Psoas muscle (tissue), 8 donors: ENCODE measurements at places on chromosomes 6 and 20. TPM values are rescaled to one million over a fixed set of nuclear protein-coding genes. Genes with fewer than 3 reads are reported as not detected.

Gene FOXF2
- total RNA-seq = 0.54 TPM

Gene ULBP3
- total RNA-seq = 0.34 TPM

Gene MLIP
- total RNA-seq = 170 TPM

Gene MATN4
- not detected for total RNA-seq

Gene FAXC
- total RNA-seq = 0.73 TPM

Gene LIME1
- 4.6 TPM for total RNA-seq

Gene RNF217
- total RNA-seq = 22.5 TPM

Gene IL17F
- total RNA-seq = not detected

Gene LY6G6F
- total RNA-seq = not detected

Gene MYH7B
- total RNA-seq = 11.5 TPM

Gene RPS6KA2
- total RNA-seq = 14.2 TPM

Gene C6orf58
- total RNA-seq = not detected

Gene MEP1A
- not detected for total RNA-seq

Gene BPI
- total RNA-seq = 0.49 TPM

Gene OXT
- total RNA-seq = not detected

- no peak for DNase-seq
These were observed 119.2 kb downstream of the SYCP2 start for GRCh38 chr20:59813948-59814839.

GRCh38 chr20:18014411-18014810, 43.3 kb downstream of the OVOL2 start:
- no peak for DNase-seq

DNA sequence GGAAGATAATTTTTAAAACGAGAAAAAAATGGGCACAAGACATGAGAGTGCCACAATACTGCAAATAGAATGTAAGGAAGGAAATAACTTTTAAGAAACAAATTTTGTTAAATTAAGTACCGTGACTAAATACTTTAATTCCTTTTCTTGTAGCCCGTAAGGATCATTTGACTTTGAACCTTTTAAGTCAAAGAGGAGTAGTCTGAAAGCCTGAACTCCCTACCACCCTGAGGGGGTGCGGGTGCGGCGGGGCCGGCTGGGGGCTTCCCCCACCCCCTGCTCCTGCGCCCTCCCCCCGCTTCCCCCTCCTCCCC, 231 bp upstream of the PHACTR2 start:
- no peak for DNase-seq

- DNase-seq = no peak
These were observed 380.2 kb downstream of the TBC1D32 start for GRCh38 chr6:120954111-120954510.

- DNase-seq = no peak
These were observed 146.3 kb downstream of the LY86 start for GRCh38 chr6:6734479-6735465.

- DNase-seq = no peak
These were observed 283.9 kb downstream of the TBC1D7 start for GRCh38 chr6:13044390-13044789.

GRCh38 chr6:53148684-53149083, at the start of gene GCM1:
GCM1 (minus strand) TSS chr6:53148841; CDS start chr6:53145632, 3,209 bp downstream.
- DNase-seq = no peak

DNA sequence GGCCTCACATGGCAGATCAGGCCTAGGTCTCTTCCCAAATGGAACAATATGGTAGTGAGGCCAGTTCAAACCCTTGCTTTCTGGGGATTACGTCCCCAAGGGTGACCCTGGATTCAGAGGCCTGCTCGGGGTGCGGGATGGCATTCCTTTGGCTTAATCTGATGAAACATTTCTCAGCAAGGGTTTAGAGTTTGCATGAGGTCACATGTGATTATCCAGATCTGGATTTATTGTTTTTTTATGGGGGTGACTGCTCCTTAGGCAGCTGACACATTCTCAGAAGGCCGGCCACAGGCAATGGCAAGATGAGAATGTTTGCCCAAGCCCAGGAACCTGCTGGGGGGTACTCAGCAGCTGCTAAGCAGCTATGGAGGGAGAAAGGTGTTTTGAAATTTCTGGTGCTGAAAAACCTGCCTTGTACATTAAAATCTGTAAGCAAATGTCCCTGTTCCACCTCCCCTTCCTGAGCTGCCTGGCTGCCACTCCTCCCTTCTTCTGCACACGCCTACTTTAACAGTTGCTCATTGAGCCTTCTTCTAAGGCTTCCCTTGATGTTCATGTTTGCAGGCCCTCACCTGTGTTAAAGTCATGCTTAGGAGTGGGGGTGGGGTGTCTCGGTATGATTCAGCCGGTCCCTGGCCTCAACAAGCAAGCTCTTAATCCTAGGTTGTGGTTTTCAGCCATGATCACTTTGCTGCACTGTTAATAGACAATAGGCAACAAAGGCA, 37.9 kb upstream of the FUCA2 start:
- DNase-seq = no peak

GRCh38 chr6:108966855-108967755, 118.9 kb downstream of the ARMC2 start:
- DNase-seq = peak; percentile 75

DNA sequence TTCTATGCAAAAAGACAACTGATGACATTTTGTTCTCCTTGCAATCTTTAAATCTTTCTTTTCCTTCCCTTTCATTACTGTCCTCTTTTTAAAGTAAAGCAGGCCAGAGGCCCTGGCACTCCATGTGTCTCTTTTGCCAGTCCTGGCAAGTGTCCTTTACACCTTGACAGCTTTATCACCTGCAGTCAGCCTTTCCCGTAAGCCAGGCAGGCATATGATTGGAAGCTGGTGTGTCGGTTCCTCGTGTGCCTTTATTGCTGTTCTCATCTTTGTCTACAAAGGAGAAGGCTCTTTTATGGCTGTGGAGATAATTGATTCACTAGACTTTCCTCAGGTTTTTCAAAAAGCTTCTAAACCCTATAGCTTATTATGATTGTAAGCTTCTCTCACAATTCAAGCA, 162.3 kb upstream of the FBXL4 start:
- DNase-seq = no peak

- DNase-seq = no peak
These were observed 143.1 kb downstream of the ADGRG6 start for GRCh38 chr6:142444881-142445301.

DNA sequence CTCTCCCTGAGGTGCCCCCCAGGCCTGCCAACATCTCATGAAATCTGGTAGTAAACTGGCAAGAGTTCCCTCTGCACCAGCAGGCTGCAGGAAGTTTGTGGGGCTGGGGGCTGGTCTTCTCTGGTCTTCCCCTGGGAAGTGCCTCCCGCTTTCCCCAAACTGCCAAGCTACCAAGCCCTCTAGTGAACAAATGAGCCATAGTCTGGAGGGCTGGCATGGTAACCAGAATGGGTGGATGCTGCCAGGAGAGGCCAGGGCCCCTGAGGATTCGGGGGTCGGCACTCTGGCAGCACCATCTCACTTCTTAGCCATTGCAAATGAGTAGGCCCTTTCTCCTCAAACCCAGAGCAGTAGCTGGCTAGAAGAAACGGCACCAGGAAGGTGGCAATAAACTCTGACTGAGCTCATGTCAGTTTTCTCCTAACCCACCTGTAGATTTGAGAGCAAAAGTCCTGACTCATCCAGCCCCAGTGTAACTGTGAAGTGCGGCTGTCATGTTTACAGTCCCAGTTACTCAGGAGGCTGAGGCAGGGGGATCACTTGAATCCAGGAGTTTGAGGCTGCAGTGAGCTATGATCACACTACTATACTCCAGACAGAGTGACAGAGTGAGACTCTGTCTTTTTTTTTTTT, 35.9 kb downstream of the ZC3H12D start:
- no peak for DNase-seq

DNA sequence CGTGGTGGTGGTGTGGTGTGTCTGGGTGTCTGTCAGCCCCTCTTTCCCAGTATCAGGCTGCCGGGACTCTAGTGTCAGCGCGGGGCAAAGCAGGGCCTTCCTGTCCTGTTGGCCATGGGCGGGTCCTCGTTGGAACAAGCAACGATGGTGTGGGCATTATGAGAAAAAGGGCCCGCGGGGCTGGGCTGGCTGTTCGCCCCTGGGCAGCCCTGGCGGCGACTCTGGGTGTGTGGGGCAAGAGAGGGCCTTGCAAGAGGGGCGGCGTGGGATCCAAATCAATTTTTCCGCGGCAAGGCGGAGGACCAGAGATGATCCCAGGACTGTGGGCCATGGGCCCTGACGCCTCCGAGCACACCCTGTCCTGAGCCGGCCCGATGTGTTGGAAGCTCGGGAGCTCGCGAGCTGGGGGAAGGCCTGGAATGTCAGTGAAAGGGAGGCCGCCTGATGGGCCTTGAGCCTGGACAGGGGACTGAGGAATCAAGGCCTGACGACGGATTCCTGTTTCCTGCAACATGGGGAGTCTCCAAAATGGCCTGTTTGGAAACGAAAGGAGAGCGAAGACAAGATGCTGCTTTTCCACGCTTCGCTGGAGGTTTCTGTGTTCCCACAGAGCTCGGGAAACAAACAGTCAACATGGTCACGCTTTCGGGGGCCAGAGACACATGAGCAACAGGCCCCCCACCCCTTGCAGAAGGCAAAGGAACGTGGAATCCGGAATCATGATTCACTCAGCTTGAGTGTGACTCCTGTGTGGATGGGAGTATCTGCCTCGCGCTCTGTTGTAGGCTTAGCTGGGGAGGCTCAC, 364.7 kb upstream of the DEFB115 start:
- DNase-seq = no peak

DNA sequence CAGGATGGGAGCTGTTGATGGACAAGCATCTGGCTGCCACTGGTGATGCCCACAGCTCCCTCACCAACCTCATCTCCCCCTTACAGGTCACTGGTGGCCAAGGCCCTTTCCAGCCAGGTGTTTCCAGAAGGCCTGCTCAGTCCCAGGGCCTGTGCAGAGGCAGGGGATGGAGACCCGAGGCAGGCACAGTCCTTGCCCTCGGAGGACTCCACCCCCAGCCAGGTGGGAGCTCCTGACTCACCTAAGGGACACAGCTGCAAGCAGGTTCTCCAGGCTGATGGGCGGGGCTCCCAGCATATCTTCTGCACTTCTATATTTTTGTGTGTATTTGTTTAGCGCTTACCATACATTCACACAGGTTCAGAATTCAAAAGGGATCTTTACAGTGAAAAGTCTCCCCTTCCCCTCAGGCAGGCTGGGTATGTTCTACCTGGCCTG, 17.4 kb downstream of the PRPH2 start:
- DNase-seq = no peak

- no peak for DNase-seq
These were observed 25.3 kb upstream of the HECA start for GRCh38 chr6:139109558-139109957.

DNA sequence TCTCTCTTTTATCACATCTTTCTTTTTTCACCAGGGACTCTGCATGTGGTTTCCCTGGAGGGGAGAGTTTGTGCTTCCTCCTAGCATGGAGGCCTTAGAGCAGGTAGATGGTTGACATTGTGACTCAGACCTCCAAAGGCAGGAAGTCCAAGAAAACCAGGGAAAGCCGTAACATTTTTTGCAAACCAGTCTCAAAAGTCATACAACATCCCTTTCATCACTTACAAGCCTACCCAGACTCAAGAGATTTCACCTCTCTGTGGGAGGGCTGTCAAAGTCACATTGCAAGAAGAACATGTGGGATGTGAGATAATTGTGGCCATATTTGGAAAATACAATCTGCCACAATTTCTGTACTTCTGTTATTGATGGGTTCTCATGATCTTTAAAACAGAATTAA, 46.2 kb downstream of the SNRNP48 start:
- no peak for DNase-seq

DNA sequence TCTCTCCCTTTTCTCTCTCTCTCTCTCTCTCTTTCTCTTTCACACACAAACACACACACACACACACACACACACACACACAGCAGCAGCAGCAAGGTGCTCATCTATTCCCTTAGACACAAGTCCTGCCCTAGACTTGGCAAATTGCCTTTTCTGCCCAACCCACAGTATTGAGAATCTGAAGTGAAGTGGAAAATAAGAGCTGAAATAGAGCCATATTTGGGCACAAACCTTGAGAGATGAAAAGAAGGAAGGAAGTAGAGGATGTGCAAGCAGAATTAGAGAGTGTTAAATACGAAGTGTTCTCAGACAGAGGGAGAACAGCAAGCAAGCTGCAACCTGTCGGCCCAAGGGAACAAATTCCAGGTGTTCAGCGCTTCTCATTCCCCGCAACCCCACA, 557.5 kb upstream of the NOX3 start:
- DNase-seq = no peak

DNA sequence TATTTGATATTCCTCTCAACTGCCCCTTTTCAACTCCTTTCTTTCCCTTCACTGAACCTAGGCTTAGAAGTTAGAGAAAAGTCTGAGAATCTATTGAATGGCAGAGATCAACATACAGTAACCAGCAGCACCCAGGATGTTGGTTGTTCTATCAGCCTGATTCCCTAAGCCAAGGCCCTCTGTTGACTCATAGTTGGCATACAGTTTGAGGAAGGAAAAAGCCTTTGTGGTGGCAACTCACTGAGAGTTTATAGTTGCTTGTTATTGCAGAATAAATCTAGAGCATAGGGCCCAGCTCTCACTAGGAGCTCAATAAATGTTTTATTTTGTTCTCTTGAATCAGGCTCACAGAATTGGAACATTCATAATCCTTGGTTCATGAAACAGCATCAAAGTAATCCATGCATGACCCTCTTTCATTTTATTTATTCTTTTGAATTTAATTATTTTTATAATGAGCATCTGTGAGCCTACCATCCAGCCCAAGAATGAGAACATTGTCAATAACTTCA, 119.1 kb upstream of the ADGRF1 start:
- DNase-seq = no peak

GRCh38 chr6:165745492-165745891, 82.5 kb upstream of the PDE10A start:
- no peak for DNase-seq

DNA sequence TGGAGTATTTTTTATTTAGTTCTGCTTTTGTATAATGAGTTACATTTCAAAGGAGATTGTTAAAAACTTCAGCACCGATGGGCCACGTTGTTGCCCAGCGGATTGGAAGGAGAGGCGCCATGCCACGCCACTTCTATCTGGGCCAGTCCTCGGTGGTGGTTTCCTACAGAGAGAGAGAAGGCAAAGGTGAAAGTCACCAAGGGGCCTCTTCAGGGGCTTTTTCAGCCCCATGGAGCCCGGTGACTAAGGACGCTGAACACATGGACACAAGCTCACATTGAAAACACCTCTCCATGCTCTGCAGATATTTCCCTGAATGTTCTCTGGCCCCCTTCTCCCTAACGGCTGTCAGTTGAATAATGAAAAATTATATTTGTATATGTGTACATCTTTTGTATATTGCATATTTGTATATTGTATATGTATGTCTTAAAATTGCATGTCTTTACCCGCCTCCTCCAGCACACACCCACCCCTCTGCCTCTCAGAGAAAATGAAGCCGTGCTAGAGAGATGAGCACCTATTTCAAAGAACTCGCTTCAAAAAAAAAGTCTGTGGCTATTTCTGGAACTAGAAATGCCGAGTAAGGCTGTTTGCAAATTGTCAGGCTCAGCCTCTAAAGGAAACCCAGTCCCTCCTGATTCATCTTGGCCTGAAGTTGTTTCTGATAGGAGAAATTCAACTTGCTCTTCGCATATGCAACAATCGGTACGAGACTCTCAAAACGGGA, 91.9 kb upstream of the CDH4 start:
- DNase-seq = no peak

GRCh38 chr6:12567682-12568081, 148.9 kb upstream of the PHACTR1 start:
- no peak for DNase-seq
